Keratinocyte (primary cell): ENCODE measurements at places on chromosomes 2 and 18. TPM values are rescaled to one million over a fixed set of nuclear protein-coding genes. Genes with fewer than 3 reads are reported as not detected.

DNA sequence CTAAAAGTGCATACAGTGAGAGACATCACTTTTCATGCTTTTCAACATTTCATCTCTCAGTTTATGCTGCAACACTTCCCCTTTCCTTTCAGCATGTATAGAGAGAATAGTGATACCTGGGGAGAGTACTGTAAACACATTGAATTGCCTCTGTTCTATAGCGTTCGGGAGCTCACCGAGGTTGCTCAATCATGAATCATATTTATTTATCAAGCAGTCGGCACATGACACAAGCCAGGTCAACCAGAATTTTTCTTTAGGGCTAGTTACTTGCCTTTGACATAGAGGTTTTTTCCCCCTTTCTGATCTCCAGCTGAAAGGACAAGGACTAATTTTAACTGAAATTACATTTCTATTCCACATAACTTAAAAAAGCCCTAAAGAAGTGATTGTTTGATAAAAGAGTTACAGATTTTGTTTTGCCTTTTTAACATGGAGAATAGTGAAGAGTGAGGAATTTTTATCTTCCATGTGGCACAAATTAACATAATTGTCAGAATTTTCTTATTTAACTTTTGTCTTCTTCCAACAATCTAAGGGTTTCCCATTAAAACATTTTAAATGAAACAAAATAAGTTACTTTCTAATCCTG is 690.9 kb upstream of the TMEFF2 start:
- DNase-seq, result no peak

DNA sequence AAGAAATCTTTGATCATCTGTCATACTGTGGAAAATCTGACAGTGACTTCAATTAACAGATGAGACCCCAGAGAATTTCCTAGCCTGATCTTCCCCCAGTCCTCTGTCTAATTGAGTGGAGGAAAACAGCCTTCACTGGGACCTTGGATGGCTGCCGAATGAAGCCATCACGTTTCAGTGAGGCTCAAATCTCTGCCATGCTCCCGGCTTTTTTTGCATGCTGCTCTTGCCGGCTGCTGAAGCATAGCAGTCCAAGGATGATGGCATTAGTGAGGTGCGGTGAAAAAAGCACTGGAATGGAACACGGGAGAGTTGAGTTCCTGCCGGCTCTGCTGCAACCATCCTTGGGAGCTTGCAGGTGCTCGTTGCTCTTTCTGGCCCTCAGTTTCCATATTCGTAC is 430.5 kb downstream of the SLC4A3 start:
- DNase-seq, result no peak

DNA sequence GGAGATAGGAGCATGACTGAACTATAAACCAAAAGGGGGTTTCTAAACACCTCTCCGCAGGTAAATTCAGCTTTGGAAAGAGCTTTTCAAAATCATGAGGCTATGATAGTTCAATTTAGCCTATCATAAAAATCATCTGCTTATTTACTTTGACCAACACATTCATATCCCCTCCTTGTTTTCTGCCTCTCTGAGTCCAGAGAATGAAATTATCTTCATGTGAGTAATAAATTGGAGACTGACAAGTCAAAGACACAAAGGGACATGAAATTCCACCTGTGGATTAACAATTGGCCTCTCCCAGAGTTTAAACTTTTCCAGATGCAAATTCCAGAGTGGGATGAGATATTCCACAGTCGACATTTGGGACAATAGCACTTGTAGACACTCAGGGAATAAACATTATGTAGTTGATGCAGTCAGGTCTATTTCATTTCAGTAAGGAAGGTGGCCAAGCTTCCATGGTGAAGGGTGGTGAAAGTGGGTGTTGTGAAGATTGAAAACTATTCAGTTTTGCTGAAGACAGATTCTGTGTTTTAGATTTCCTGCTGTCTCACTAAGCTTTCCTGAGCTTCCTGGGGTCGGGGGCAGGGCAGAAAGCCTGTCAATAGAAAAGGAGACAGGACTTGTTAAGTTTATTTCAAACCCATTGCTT is 84.7 kb downstream of the CDC42EP3 start:
- DNase-seq, result no peak

PRKAG3 gene
- not detected in 3 replicates for polyA plus RNA-seq

DNA sequence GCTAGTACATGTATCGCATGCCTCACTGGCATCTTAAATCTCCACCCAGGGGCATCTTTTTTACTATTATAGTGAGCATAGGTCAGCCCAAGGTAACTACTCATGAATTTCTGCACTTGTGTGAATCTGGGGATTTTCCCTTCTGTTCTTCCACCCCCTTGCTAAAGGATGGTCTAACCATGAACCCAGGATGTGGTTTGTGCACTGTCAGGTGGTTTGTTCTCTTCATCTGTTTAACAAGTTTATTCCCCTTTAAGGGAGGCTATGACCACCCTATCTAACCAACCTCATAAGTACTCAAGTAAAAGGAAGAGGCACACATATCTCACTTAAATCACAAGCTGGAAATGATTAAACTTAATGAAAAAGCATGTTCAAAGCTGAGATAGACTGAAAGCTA is 243.0 kb downstream of the RPRM start:
- DNase-seq, result no peak

DNA sequence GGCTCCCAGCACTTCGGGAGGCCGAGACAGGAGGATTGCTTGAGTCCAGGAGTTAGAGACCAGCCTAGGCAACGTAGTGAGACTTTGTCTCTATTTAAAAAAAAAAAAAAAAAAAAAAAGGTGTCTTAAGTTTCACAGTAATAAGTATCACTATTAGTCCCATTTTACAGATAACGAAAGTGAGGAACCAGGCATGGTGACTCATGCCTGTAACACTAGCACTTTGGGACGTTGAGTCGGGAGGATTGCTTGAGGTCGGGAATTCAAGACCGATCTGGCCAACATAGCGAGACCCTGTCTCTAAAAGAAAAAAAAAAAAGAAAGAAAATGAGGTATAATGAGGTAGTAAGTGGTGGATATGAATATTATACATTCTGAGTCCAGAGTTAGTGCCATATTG is 2.5 kb downstream of the KCNJ13 start:
- no peak for DNase-seq

GRCh38 chr18:12017081-12017480 is 35.8 kb downstream of the IMPA2 start:
- DNase-seq, result no peak

GRCh38 chr18:71322201-71322600 is 1033.4 kb downstream of the SOCS6 start:
- no peak for DNase-seq

- no peak for DNase-seq
These were observed 88.1 kb downstream of the OXER1 start for GRCh38 chr2:42675815-42676214.

GRCh38 chr2:120777170-120777751 is 41.6 kb downstream of the GLI2 start:
- no peak for DNase-seq

GRCh38 chr2:65320042-65320725 is 92.6 kb downstream of the ACTR2 start:
- peak; percentile 84 for DNase-seq

C18orf54 gene
- 1.9 to 5.1 TPM (median 3.0 TPM) in 3 replicates for polyA plus RNA-seq

DNA sequence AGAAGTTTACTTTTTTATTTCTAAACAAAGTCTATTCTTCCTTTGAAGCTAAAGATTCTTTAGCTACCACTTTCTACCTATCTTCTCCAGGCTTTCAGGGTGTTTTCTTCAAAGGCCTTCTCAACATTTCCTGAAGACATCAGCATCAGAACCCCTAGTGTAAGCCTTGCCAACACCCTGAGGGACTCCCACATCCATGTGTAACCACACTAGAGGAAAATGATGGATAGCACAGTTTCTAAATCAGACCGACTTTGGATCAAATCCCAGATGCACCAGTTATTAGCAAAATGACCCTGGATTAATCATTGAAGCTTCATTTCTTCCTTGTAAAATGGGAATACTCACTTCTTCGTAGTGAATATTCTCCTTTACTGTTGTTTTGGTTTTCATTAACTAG is 4.7 kb upstream of the TTN start:
- DNase-seq, result no peak

TMEM182 gene
- polyA plus RNA-seq, result 3.4 to 3.6 TPM (median 3.5 TPM) in 3 replicates

SGO2 gene
- polyA plus RNA-seq, result 1.8 to 8.6 TPM (median 5.1 TPM) in 3 replicates

ZSWIM2 gene
- not detected in 3 replicates for polyA plus RNA-seq

TNS1 gene
- polyA plus RNA-seq, result 1.7 to 2.9 TPM (median 2.5 TPM) in 3 replicates

SIGLEC15 gene
- 0.10 TPM in 1 of 3 replicates, not detected in the others for polyA plus RNA-seq
